Stimulated activated CD4-positive, alpha-beta T cell treated with anti-CD3 and anti-CD28 coated beads, Interleukin-2, amount 100 ng/mL, for 24 hours (primary cell): ENCODE measurements at places on chromosomes 12 and 14.

GRCh38 chr14:98997526-98998205 is 274.3 kb downstream of the BCL11B start:
- no peak for DNase-seq

- DNase-seq, result no peak
Measured at GRCh38 chr12:91781114-91781513, 364.5 kb downstream of the BTG1 start.

GRCh38 chr14:105666420-105666819 is 140.0 kb downstream of the TMEM121 start:
- DNase-seq, result no peak

- DNase-seq, result no peak
Measured at GRCh38 chr14:79378020-79378419, 833.3 kb downstream of the DIO2 start.

DNA sequence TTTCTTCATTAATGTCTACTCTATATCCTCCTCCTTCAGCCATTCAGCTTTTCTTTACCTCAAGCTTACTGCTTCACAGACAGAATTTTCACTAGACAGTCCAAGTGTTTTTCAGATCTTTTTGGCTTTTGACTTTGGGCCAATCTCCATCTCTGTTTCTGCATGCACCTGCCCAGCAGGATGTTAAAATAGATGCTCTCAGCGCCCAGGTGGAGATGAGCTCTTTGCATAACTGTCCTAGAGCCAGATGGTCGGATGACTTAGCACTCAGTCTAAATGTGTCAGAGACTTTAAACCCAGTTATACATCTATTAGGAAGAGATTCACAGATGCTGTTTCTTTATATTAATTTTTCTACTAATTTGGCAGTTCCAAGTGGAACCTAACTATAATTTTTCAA is 80.3 kb upstream of the SSTR1 start:
- no peak for DNase-seq

DNA sequence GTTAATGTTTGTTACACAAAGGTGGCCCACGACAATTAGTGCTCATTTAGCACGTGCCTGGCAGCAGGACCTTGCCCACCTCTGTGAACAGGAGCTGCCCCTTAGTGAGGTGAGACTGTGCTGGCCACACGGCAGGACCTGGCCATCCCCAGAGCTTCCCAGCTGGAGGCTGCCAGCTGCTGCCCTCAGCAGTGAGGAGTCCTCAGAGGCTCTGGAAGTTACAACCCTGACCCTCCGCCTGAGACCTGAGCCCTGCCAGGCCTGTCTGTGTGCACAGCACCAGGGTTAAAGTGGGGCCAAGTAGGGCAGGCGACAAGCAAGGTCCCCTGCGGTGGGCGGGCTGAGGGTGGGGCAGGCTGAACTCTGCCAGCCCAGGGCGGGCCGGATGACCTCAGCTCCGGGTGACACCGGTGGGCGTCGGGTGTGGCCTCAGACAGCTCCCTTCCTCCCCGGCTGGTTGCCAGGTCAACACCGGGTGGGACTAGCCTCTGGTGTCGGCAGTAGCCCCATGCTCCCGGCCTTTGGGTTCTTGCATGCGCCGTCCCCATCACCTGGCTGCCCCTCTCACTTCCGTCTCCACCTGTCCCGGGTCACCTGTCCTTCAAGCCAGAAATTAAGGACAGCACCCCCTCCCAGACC is 9.2 kb upstream of the LBHD2 start:
- no peak for DNase-seq

- no peak for DNase-seq
Measured at GRCh38 chr14:64939817-64940190, 2.7 kb downstream of the GPX2 start.

DNA sequence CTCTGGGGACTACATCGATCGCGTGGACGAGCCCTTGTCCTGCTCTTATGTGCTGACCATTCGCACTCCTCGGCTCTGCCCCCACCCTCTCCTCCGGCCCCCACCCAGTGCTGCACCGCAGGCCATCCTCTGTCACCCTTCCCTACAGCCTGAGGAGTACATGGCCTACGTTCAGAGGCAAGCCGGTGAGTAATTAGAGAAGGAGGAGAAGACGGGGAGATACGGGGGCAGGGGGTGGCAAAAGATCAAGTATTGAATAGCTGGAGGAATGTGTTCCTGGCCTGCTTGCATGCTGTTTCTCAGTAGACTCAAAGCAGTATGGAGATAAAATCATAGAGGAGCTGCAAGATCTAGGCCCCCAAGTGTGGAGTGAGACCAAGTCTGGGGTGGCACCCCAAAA is 21.9 kb downstream of the OS9 start:
- peak; percentile 6 for DNase-seq

GRCh38 chr12:106030210-106031071 is 108.3 kb downstream of the NUAK1 start:
- DNase-seq, result no peak

GRCh38 chr14:100816286-100816949 is 9.5 kb upstream of the MEG3 start:
- no peak for DNase-seq

DNA sequence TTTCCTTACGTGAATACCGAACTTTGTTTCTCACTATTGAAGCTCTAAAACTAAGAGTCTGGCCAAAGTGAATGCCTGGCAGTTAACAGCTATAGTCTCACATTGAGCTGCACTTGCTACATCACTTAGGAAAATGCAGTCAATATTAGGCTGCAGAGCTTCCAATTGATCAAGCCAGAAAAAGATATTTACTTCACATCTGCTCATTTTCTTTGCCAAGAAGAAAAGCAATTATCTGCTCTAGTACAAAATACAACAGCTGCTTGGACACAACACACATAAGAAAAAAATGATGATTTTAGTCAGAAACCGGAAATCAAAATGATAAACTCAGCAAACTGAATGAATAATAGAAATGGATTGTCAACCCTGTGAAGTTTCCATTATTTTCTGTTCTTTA is 45.4 kb downstream of the TMTC1 start:
- DNase-seq, result no peak

- no peak for DNase-seq
Measured at GRCh38 chr14:72849222-72849621, 44.7 kb downstream of the DPF3 start.

DNA sequence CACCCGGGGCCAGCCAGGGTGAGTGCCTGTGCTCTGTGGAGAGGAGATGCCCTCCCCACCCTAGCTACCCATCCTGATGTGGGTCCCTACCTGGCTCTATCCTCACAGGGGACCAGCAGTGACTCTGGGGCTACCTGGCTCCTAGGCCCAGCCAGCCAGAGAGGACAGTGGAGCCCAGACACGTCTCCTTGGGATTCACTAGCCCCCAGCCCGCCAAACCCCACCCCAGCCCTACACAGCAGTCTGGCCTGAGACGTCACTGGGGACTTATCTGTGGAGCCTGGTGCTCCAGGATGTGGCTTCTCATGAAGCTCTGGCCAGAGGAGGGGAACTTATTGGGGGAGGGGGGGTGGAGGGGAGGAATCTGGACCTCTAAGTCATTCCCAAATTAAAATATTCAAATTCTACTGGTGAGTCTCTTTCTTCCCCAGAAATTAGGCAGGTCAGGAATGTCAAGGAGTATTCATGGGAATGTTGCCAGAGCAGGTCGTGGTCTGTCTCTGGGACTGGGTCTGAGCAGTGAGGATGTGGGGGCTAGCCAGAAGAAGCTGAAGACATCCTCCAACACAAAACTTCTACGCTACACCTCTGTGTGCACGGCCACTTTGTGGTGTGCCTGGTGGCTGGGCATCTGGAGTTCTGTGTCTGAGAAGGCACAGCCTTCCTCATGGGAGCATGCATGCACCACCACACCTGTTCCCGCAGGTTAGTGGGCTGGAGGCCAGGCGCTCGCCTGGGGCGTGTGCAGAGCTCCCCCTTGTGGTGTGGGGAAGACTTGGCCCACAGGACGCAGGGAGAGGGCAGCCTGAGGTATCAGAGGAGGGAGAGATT is 2.7 kb downstream of the CMTM5 start:
- DNase-seq, result peak; percentile 72

DNA sequence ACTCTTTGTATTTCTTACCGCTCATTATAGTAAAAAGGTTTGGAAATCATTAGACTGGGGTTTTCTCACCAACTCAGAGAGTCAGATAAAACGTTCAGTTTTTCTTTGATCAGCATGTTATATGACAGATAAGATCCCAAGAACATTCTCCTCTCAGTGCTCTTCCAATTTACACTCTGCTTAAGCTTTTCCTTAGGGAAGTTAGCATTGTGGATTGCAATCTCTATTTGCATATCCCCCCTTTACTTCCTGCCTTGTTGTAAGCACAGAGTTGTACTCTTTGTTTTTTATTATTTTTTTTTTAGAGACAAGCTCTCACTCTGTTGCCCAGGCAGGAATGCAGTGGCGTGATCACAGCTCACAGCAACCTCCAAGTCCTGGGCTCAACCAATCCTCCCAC is 11.4 kb upstream of the CFAP54 start:
- DNase-seq, result no peak

- DNase-seq, result peak; percentile 6
Measured at GRCh38 chr12:52524898-52525591, 4.9 kb upstream of the KRT5 start.

- no peak for DNase-seq
Measured at GRCh38 chr14:44414646-44415045, 92.4 kb downstream of the FSCB start.

- DNase-seq, result no peak
Measured at GRCh38 chr14:84003346-84003745, 1526.6 kb upstream of the FLRT2 start.

GRCh38 chr14:65287264-65288131 is 125.0 kb upstream of the FUT8 start:
- peak; percentile 58 for DNase-seq

GRCh38 chr14:82412545-82412944 is 878.9 kb upstream of the SEL1L start:
- no peak for DNase-seq

GRCh38 chr14:62670526-62670925 is 374.7 kb downstream of the KCNH5 start:
- no peak for DNase-seq

DNA sequence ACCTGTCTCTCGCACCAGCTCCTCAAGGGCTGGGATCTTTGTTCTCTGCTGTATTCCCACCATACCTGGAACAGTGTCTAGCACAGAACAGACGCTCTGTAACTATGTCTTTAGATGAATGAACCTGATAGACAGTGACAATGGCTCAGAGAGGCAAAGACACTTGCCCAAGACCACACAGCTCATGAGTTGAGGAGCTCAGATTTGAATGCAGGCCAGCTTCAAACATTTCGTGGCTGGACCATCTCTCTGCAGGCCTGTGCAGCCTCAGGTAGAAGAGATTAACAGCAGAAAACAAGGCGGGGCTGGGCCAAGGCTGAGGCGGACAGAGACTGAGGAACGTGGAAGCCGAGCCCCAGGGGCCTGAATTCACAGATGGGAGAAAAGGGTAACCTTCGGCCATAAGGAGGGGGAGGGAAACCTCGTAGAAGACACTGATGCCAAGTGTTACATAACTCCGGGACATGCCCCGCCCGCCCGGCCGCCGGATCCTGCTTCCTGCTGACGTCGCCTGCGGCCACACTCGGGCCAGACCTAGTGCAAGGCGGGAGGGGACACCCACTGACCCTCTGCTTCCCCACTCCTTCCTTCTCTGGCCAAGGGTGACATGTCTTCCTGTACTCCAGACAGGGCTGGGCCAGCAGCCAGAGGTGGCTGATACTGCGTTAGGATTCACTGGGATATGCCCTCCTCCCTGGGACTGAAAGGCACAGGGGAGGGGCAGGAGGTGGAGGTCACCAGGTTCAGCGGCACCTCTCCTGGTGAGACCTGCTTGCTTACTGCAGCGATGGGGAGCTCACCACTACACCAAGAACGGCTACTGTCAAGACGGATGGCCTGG is 86.8 kb downstream of the RFLNA start:
- DNase-seq, result no peak

GRCh38 chr12:79451365-79451764 is 239.4 kb downstream of the PAWR start:
- DNase-seq, result no peak

DNA sequence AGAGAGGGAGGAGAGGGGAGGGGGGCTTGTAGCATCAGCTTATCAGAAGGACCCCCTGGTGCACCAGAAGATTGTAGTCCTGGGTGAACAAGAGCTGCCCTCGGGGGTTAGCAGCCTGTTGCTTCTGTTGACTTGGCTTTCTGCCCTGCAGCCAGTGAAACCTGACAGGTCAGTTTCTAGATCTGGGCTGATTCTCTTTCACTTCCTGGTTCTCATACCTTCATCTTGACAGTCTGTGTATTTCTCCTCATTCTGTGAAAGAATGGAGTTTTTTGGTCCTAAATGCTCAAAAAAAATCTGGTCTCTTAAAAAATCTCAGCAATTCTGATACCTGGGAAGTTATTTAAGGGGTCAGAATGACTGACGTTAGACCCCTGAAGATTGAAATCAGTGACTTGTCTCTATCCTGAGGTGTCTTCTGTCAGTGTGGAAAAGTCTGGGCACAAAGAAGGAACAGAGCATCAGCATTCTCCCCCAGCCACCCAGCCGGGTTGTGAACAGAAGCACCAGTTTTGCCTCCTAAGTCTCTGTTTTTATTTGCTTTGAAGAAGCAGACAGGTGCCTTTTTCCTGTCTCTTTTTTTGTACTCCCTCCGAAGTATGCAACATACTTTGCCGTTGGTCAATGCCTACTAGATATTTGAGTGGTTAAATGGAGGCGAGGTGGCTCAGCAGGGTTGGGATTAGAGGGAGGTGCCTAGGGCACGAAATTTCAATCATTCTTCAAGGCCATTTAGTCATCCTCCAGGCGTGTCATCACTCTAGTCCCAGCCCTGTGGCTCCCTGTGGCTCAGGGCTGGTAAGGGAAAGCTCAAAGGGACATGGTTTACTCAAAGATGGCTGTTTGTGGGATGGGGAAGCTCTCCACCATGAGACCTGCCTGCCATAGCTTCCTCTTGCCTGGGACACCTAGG is 24.0 kb downstream of the TTC9 start:
- no peak for DNase-seq

- DNase-seq, result no peak
Measured at GRCh38 chr12:19388131-19388549, 51.2 kb upstream of the AEBP2 start.

GRCh38 chr12:52171950-52172512 is 19.8 kb downstream of the KRT80 start:
- no peak for DNase-seq

- DNase-seq, result peak; percentile 61
Measured at GRCh38 chr12:9669534-9669933, at the start of gene CLEC2D. Gene CLEC2D, plus strand, starts transcription at chr12:9669713. Its CDS starts 22 bp downstream, at chr12:9669735.

GRCh38 chr14:42556551-42556950 is 949.9 kb downstream of the LRFN5 start:
- DNase-seq, result no peak
